ENCODE measurements at places on chromosomes 5 and 9.
A peak's percentile ranks its signal among the peaks of the same experiment; 100 is the strongest.

DNA sequence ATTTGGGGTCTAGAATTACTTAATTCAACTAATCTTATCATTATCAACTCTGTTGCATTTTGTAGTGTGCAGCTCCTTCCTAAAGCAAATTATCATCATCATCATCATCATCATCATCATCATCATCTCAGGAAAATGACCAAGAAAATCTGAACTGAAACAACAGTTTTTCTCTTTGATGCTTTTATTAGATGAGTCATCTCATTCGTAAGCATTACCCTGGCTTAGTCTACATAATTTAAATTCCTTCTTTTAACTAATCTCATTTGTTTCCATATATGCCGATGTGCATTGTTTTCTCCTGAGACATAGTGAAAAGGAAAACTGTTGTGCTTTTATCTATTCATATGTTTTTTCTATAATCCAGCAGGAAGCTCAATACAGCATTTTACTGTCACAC, 173.0 kb upstream of the PDE4D start:
- DNase-seq: no peak

GRCh38 chr9:27124151-27124550, 15.1 kb downstream of the TEK start:
- no peak for DNase-seq

- DNase-seq: no peak
These were observed 60.4 kb downstream of the FREM1 start for GRCh38 chr9:14849851-14850250.

- peak; percentile 35 for DNase-seq
These were observed 65.7 kb upstream of the TNFAIP8 start for GRCh38 chr5:119290161-119290569.

DNA sequence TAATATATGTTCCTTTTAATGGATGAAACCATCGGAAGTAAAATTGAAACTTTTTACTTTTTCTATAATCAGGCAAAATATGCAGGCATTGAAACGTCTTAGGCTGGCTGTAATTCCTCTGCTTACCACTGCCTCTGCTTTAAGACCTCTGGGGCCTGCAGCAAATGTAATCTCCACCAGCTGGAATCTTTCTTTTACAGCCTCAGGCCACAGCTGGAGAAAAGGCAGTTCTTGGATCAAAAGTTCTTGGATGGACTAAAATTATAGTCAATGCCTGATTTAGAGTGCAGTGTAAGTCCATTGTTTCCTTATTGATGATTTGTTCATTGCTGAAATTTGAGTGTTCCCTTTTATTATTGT, 396.7 kb downstream of the KCTD16 start:
- no peak for DNase-seq
